ENCODE measurements at places on chromosomes 5 and 9.

GRCh38 chr5:51495672-51496071 lies 112.4 kb downstream of the ISL1 start:
- no peak for DNase-seq

DNA sequence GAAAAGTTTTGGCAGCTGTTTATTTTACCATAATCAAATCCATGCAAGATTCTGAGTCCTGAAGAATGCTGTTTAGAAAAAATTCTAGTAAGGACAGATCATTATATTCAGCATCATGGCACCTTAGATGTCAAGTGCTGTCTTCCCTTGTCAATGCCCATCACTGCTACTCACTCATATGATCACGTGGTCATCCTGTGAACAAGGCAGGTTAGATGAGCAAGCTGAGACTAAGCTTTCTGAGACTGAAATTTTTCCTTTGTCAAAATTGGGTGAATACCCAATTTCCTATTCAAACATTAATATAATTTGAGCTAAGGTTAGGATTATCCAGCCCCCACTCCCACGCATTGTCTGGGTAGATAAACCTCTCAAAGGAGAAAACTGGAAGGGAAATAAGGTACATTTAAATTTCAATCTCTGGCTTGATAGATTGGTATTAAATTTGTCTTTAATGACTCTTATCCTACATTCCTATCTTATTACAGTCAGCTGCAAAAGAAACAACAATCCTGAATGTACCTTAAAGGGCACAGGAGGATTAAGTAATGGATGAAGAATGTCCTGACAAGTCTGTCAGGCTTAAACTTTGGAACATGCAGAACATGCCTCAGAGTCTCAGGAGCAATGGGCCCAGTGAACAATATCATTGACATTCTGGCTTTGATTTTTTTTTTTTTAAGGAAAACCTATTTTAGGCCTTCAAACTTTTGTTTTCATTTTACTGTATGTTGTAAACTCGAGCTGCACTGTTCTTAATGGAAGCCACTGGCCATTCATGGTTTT lies 148.7 kb upstream of the RANBP3L start:
- DNase-seq = no peak

GRCh38 chr5:56200971-56201666 lies 32.0 kb downstream of the ANKRD55 start:
- no peak for DNase-seq

GRCh38 chr5:75584641-75585040 lies 26.6 kb upstream of the ANKDD1B start:
- no peak for DNase-seq

DNA sequence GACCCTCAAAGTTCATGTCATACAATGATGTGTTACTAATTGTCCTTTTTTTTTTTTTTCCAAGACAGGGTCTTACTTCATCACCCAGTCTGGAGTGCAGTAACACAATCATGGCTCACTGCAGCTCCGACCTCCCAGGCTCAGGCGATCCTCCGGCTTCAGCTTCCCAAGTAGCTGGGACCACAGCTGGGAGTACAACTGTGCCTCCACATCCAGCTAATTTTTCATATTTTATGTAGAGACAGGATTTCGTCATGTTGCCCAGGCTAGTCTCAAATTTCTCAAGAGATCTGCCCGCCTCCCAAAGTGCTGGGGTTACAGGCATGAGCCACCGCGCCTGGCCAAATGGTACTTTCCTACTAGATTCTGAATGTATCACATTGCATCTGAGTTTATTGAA lies 49.4 kb upstream of the EBF1 start:
- DNase-seq = no peak

DNA sequence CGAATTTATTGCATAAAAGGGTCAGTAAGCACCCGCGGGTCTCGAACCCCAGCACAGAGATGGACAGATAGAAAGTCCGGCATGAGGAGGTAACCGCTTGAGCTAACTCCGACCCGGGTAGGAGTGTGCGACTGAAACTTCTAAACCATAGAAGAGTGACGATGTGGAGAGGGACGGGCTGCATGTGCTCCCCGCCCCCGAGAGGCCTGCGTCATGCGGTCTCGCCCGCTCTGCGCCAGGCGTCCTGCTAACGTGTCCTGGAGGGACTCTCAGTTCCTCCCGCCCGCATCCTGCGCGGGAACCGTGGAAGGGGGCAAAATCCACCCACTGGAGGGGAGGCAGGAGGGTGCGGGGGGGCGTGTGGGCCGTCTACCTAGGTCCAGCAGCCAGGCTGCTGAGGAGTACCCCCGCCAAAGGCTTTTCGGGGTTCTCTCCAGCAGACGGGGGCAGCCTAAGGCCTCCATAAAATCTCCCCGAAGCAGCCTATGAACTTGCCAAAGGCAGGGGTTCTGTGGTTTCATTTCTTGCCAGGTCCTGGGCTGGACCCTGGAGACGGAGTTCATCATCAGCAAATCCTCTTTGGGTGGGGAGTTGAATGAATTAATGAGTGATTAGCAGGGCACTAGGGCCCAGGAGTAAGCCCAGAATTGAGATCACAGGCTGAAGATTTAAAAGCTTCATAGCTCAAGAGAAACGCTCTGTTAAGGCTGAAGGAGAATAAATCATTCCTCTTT lies 51.9 kb downstream of the TGFBI start:
- peak; percentile 36 for DNase-seq

DNA sequence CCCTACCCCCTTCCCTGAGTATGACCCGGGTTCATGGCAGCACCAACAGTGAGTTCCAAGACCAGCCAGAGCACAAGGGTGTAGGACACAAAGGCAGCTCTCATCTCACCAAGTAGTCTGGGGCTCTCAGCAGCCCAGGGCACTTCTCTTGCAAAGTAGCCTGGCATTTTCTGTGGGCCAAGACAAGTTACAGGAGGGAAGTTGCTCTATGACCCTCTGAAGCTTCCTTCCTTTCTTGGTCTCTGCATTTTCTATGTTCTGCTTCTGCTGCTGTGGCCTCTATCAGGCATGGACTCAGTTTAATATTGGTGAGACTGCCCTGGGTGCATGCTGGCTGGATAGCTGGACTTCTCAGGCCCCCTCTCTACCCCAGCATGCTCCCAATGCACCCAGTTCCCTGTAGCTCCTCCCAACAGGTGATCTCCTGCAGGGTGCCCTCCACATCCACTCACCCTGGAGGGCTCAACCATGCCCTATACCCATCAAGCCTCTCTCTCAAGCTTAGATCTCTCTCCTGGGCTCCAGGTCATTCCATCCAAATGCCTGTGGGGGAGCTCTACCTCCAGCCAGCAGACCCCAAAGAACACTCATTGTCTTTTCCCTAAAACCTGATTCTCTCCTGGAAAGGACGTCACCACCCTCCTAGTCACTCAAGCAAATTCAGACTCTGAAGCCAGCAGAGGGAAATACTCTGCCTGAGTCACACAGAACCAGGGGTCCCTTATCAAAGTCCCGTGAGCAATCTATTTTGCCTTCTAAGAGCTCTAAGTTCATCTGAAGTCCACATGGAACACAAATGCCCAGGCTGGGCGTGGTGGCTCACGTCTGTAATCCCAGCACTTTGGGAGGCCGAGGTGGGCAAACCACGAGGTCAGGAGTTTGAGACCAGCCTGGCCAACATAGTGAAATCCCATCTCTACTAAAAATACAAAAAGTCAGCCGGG lies 13.8 kb downstream of the TBC1D2 start:
- DNase-seq = no peak

DNA sequence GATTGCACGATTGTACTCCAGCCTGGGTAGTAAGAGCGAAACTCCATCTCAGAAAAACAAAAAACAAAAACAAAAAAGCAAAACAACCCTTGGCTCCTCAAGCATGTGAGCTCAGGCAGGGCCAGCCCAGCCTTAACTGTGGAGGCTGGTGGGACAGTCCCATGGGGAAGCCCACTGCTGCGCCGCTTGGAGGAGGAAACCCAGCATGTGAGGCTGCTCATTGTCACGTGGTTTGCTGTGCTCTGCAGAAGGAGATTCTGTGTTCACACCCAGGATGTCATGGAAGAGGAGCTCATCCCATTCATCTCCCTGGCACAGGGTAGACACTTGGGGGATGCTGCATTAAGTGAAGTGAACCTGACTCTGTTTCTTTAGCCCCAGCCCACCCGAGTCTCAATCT lies 4.0 kb downstream of the ZBED3 start:
- DNase-seq = no peak
